Left ventricle myocardium inferior (tissue), 1 donor: ENCODE measurements at places on chromosomes 16 and 17. TPM values are rescaled to one million over a fixed set of nuclear protein-coding genes. Genes with fewer than 3 reads are reported as not detected.

DNA sequence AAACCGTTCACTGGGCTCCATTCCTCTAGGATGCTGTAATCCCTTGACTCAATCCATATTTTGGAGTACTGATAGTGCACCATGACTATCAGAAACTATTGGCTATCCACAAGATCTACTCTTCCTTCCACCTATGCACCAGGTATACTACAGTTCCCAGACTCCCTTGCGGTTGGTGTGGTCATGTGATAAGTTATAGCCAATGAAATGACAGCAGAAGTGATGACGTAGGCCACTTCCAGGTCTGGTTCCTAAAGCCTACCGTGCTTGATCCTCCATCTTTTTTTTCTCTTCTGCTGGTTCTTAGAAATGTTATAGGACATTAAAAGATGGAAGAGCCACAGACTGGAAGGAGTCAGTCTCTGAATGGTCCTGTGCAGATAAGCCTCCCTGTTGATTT lies 278.8 kb upstream of the C16orf82 start:
- no peak for DNase-seq

GRCh38 chr16:739560-740458 lies 988 bp downstream of the CIAO3 start:
- no peak for DNase-seq

GRCh38 chr16:2432286-2432685 lies 3.0 kb downstream of the CCNF start:
- no peak for DNase-seq

DNA sequence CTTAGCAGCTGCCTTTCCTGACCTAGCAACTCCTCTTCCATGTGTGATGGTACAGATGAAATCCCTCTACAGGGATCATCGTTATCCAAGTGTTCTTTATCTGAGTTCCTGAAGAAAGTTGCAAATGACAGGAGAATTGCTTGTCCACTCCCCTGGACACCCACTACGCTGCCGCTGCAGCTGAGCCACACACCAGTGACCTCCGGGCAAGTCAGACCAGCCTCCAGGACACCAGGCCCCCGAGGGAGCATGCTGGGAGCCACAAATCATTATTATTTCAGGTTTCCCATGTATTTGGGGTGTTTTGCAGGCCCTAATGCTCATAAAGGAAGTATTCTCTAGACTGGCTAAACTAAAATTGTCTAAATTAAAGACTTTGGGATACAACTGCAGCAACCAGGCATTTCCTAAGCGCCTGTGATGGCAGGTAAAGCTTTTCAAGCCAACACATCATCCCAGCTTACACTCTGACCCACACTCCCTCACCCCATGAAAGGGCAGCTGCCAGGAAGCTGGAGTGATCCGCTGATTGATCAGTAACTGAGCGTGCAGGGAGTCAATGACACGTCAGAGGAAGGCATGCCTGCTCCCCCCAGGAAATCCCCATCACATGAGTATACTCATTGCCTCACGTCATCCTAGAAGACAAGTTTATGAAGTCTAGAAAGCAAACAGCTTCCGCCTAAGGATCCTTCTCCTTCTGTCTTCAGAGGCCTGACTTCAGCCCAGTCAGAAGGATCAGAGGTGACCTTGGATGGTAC lies 14.4 kb downstream of the FA2H start:
- no peak for DNase-seq

DNA sequence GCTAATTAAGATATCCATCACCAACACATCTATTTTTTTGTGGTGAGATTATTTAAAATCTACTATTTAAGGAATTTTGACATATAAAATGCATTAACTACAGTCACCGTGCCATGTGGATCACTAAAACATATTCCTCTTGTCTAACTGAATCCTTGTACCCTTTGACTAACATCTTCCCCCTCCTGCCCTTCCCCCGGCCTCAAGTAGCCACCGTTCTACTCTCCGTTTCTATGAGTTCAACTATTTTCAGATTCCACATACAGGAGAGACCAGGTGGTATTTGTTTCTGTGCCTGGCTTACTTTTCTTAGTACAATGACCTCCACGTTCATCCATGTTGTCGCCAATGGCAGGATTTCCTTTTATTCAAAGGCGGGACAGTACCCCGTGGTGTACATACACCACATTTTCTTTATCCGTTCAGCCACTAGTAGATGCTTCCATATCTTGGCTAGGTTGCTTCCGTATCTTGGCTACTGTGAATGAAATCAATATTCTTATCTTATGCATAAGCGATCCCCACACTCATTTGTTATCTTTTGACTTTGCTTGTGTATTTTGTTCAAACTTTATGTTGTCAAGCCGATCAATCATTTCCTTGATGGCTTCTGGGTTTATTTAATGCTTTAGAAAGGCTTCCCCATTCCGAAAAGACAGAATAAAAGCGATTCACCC lies 134.7 kb downstream of the KCNJ12 start:
- no peak for DNase-seq

GRCh38 chr16:47499700-47500264 lies 38.7 kb downstream of the PHKB start:
- DNase-seq = no peak

GRCh38 chr17:47200325-47200664 lies 8.9 kb upstream of the MYL4 start:
- DNase-seq = no peak

DNA sequence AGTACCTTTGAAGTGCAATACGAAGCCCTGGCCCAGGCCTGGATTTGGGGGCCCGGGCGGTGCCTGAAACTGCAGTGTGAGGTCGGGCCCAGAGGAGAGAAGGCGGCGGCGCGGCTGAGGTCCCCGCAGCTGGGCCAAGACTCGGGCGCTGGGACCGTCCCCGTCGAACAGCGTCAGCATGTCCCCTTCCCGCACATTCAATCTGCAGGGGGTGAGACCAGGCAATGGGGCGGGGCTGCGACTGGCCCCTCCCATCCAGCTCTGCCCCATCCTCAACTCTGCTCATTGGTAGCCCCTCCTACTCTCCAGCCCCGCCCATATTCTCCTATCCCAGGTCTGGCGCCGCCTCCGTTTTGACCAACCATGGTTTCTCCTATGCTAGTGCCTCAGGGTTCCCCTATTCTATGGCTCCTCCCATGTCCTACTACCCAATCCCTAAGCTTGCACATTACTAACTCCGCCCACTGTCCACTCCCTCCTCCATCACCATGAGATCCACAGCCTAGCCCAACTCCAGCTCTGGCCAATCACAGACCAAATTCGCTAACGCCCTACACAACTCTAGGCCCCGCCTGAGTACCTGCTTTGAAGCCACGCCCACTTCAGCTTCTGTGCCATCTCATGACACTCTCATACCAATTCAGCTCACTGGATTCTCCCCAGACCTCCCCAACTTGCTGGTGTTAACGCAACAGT lies 14.4 kb upstream of the CDIPT start:
- no peak for DNase-seq

DNA sequence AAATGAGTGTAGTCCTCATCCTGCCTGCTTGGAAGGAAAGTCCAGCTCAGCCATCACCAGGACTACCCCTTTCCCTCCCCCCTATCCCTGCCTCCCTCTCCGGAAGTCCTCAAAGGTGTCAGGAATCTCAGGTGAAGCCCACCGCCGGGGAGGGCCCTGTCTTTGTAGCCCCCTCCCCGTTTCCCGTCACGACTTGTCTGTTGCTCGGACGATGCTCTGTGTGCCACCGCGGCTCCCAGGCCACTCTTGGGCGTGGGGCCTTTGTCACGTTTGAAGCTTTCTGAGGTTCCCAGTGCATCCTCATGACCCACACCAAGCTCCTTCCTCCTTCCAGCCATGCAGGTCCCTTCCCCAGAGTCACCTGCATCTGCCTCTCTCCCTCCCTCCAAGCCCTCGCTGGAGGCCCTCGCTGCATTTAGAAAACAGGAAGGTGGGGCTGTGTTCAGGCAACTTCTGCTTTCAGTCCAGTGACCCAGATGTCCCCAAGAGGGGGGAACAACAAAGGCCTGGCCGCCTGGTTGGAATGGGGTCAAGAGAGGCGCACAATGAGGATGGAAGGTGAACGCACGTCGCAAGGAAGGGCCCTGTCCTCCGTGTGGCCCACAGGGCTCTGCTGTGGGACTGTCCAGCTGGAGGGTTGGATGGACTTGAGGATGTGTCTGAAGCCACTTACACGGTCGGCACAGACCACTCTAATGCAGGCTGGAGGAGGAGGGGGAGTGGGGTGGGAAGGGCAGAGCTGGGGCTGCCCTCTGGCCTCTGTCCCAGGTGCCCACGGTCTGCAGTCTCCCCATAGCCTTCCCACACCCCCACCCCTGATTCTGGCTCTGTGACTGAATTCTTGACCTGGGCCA lies 59.9 kb downstream of the OR1D5 start:
- peak; percentile 44 for DNase-seq

DNA sequence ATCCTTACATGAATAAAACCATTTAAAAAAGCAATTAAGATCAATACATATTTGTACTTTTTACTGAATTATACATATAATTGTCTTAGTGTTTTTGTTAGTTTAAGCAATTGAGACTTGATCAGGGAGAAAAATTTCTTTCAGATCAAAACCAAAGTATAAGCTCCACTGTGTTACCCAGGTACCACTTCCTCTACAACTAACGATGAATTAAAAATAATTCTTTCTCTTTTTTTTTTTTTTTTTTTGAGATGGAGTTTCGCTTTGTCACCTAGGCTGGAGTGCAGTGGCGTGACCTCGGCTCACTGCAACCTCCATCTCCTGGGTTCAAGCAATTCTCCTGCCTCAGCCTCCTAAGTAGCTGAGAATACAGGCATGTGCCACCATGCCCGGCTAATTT lies 6.8 kb downstream of the FBXO47 start:
- DNase-seq = no peak

Gene KCNG4
- total RNA-seq = not detected

Gene SLC35G6
- not detected for total RNA-seq

Gene PRRT2
- 2.1 TPM for total RNA-seq

Gene NPIPB8
- not detected for total RNA-seq
